ENCODE measurements at places on chromosomes 1 and 21.

DNA sequence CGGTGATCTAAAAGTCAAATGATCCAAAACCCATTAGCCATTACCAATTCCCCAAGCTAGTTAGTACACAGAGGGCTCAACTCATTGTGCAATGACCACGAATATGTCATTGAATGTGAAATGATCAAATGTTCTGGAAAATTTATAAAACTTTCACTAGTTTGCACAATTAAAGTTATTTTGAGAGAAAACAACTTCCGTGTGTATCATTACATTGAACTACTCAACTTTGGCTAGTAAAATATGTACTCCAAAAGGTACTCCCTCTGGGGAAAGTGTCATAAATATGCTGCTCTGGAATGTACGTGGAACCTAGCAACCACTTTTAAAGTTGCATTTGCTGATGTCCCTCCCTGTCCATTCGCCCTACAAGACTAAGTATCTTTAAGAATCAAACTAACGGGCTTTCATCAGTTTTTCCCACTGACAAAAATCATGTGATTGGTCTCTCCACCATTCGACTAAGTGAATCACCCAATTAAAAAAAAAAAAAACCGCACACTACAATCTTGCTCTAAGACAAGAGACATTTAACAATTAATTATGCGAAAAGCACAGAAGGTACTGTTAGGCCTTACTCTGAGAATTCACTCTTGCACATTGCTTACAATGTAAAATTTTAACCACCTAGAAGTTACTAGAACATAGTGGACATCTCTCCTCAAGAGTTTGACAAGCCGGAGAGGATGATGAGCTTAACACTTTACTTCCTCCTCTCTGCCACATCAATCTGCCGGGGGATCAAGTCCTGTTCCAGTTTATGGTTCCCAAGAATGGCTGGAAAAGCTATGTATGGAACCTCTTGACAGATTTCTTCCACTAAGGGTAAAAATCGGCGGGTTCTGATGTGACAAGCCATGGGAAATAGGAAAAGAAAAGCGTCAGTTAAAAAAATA, 1.2 kb downstream of the ACBD3 start:
- DNase-seq: no peak

DNA sequence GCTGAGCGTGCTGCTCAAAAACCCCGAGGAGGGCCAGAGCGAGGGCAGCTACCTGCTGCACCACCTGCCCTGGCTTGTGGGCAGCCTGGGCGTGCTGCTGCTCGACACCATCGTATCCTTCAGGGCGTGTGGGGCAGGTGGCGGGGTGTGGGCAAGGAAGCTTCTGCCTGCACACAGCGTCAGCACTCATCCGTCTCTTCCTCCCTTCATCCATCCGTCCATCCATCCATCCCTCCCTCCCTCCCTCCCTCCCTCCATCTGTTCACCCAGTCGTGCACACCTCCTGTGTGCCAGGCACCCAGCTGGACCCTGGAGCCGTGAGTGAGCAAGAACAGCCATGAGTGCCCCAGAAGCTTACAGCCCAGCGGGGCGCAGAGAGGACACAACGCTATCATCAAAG, 15.2 kb downstream of the SLC66A1 start:
- no peak for DNase-seq

DNA sequence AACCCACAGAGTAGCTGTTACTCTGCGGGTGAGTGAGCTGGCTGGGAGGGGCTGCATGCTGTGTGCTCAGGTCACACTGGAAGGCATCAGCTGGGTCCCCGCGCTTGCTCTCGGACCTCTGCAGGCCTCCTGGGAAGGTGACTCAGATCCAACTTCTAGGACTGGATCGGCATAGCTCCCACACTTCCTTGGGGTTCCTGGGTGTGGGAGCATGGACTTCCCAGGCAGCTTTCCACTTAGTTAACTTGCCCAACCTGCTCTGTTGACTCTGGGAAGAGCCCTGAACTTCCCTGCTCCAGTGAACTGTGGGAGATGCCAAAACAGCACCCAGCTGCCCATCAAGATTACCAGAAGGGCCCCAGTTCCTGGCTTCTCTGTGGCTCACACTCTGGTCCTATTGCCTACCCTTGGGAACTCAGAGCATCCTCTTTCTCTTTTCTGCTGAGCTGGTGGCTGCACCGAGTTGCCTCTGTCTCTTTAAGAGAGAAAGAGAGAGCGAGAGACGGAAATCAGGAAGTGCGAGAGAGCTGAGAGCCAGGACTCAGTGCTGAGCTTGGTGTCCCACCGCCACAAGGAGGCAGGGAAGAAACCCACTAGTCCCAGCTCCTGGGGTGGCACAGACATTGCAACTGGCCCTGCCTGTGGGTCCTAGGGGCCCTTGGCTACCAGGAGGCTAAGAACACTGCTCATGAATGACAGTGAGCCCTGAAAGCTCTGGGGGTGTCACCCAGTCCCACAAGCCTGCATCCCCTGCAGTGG, at the start of gene IKBKE:
Gene IKBKE, plus strand, starts transcription at position 544 of the 759 bp plus-strand sequence. CDS start 2,752 bp downstream, outside the sequence.
- no peak for DNase-seq

GRCh38 chr1:116099919-116100318, 11.3 kb upstream of the MAB21L3 start:
- DNase-seq: no peak

GRCh38 chr1:73749996-73750395, 448.0 kb downstream of the LRRIQ3 start:
- DNase-seq: no peak

DNA sequence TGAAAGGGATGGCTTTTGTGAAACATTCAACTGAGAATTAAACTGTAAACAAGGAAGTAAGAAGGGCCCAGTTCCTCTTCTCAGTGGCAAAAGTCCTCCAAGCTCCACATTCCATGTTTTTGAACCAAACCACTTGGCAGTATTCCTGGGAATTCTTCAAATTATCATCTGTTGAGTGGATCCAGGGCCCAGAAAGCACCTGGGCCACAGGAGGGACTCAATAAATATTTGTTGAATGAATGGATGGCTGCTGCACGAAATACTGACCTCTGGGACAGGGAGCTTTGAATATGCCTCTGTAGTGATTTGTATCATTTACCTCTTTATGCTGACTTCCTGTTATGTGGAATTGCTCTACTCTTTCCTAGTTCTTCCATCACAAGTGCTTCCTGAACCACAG, 4.7 kb downstream of the SLC35F3 start:
- no peak for DNase-seq

DNA sequence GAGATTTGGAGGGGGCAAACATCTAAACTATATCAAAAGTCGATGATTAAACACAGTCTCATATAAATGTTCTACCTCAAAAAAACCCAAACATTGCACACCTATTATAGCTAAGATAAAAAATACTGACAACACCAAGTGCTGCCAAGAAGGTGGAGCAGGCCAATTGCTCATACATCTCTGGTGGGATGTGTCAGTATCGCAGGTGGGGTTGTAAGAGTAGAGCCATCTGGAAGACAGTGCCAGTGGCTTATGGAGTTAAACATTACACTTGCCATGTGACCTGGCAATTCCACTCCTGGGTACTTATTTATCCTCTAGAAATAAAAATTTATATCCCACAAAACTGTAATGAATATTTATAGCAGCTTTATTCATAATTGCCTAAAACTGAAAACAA, 213.4 kb downstream of the DISC1 start:
- DNase-seq: no peak

- no peak for DNase-seq
Observed at GRCh38 chr1:151504759-151505158, 6.4 kb upstream of the CGN start.

DNA sequence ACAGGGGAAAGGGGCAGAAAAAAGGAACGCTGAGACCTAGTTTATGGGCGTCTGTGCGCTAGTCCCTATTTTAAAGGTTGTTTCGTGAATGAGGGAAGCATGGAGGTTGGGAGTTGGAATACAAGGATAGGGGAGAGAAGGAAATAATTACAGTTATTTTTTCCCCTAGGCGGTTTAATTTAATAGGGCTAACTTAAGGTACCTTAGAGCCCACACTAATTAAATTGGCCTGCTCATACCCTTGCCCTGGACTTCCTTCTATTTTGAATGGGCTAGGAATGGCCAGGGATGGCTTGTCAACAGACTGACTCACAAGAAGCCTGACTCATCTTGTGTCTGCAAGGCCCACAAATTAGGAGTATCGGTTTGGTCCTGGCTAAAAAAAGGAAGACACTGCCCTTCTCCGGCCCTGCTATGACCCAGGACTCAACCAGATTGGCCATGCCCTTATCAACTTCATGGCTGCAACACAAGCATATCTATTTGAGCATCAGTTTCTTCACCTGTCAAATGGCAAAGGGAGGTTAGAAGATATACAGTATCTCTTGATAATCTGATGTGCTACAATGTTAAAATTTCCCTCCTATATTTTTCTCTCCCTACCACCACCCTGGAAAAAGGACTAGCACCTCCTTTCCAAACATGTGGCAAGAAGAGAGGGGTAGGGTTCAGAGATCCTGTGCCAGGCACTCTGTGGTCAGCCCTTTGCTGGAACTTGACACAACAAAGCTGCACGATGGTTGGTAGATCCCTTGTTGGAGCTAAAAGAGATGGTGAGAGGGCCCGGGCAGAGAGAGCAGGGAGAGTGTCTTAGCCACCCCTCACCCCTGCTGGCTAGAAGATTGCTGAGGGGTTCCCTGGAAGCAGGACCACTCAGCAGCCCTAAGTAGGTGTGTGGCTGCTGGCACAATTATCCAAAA, 2.2 kb upstream of the SSBP3 start:
- no peak for DNase-seq

DNA sequence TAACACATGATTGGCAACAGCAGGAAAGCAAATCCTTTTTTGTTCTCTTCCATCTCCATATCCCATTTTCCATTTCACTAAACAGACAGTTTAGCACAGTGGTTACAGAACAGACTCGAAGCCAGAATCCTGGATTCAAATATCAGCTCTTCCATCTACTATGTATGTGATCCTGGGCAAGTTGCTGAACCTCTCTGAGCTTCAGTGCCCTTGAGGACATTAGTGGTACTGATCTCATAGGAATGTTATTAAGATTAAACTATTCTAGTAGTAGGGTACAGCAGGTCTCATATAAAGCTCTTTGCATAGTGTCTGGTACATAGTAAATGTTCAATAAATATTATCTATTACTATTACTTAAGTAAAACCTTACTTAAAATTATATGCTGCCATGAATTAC, 13.8 kb upstream of the HHIPL2 start:
- DNase-seq: no peak

DNA sequence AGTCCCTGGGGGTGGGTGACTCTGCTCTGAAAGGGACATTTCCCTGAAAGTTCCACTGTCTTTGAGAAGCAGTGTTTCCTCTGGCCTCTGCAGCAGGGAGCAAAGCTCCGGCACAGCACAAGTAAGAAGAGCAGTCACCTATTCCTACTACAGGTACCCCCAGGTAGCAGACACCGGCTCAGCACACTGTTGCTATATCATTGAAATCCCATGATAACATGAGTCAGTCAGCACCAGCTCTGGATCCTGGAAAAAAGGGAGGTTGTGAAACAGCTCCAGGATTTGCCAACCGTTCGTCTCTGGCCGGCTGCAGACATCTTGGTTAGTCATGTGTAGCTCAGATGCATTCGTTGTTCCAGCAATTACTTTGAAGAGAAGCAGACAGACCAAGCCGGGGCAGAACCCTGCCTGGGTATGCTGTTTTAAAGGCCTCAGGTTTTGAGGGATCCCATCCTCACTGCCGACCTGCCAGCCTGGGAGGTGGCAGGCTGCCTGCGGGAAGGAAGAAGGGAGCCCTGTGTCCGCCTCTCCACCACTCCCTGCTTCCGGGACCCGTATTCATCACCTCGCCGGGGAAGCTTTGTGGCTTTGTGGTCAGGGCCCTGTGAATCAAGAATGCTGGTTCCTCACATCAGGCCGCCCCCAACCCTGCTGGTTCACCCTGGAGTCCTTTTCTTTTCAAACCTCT, 139.2 kb downstream of the CLIC6 start:
- DNase-seq: no peak

GRCh38 chr1:153277852-153278251, 18.4 kb downstream of the LORICRIN start:
- no peak for DNase-seq

GRCh38 chr1:233668146-233668724, 54.3 kb downstream of the KCNK1 start:
- DNase-seq: no peak

GRCh38 chr1:38625939-38626338, 233.6 kb downstream of the RRAGC start:
- no peak for DNase-seq

- no peak for DNase-seq
Observed at GRCh38 chr1:48442864-48443619, 29.0 kb downstream of the SPATA6 start.
